ENCODE measurements at places on chromosomes 3 and 15.

GRCh38 chr3:94004301-94004910, 24.0 kb downstream of the STX19 start:
- DNase-seq: no peak

DNA sequence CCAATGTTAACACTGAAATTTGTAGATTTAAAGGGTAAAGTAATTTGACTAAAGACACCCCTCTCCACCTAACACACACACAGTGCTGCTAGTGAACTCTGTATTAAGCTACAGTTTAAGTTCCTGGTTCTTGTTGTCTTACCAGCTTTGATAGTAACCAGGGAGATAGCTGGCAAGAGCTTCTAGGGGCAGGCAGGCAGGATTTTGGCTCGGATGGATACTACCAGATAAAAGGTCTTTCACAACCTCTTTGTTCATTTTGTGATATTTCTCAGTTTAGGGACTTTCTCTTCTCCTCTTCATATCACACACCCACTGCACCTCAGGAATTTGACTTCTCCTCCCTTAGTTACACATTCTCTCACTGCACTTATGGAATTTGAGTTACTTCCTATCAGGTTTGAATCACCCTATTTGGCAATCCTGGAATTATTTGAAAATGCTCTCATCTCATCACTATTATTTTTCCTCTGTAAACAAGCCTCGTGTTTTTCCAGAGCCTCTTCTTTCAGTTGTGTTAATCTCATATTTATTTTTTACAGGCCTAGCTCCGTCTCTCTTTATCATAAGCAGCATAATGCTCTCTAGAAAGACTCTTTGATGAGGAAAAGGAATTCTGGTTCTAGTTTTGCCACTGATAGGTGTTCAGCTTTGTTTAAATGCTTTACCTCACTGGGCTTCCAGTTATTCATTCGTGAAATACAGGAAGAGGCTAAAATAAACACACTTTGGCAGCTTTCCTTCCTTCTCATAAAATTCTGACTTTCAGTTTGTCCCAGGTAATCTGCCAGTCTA, 23.0 kb upstream of the CLDN1 start:
- no peak for DNase-seq

DNA sequence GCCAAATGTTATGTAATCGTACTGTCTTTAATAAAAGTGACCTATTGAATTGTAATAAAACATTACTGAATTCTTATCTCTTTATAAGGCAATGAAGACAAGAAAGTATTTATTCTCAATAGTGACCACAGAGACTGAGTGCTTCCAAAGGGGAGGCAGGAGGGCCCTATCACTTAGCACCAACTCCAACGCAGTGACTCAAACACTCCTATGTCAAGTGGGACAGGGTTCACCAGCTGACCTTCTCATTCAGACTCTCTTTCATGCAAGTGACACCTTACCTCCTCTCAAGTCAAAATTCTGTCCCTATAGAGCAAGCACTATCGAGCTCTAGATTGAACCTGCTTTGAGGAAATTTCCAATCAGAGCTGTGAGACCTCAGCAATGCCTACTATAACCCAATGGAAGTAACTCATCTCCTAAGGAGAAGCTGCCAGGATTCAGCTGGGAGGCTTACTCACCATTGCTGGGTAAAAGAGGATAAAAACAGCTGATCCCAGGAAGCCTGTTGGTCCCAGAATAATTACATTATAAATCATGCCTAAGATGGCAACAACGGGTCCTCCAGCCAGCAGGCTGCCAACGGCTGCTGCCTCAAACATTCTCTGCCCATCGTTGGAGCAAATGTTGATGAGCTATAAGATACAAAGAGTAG, 35.6 kb downstream of the ABCC5 start:
- no peak for DNase-seq

GRCh38 chr3:18264361-18264760, 160.8 kb downstream of the SATB1 start:
- DNase-seq: no peak

DNA sequence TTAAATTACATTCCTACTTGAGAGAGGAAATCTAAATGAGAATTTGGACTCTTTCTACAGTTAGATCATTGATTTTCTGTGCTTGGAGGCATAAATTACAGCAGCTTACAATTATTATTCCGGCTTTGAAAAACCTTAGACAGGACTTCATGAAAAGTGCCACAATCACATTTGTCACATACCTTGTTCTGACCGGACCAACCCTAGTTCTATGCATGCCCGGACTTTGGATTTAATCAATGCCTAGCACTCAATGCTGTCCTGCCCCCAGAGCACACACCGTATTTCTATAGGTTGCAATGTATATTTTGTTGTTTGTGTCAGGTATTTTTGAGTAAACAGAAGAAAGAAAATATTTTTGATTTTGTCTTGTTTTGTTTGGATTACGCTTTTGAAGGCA, 424.7 kb upstream of the PDZRN3 start:
- no peak for DNase-seq

- DNase-seq: no peak
Measured at GRCh38 chr3:138950006-138950644, 3.1 kb downstream of the FOXL2NB start.

- DNase-seq: no peak
Measured at GRCh38 chr3:181700168-181701087, 11.3 kb upstream of the SOX2 start.

- no peak for DNase-seq
Measured at GRCh38 chr3:53222183-53222901, 33.5 kb downstream of the TKT start.

- no peak for DNase-seq
Measured at GRCh38 chr3:141710121-141710520, 28.0 kb upstream of the RNF7 start.

DNA sequence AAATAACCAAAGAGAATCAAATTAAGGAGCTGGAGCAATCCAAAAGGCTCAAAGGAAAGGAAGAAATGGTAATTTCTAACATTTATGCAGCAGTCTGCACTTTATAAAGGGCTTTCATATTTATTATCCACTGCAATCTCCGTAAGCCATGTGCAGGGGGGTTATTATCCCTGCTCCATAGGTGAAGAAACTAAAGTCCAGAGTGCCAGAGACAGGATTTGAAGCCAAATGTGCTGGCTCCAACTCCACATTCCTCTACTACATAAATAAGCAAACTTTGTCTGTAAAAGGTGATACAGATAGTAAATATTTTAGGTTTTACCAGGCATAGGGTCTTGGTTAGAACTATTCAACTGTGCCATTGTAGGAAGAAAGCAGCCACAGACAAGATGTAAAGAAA, 221.4 kb downstream of the MINAR1 start:
- no peak for DNase-seq

GRCh38 chr3:151301787-151302186, 14.8 kb downstream of the GPR87 start:
- no peak for DNase-seq

DNA sequence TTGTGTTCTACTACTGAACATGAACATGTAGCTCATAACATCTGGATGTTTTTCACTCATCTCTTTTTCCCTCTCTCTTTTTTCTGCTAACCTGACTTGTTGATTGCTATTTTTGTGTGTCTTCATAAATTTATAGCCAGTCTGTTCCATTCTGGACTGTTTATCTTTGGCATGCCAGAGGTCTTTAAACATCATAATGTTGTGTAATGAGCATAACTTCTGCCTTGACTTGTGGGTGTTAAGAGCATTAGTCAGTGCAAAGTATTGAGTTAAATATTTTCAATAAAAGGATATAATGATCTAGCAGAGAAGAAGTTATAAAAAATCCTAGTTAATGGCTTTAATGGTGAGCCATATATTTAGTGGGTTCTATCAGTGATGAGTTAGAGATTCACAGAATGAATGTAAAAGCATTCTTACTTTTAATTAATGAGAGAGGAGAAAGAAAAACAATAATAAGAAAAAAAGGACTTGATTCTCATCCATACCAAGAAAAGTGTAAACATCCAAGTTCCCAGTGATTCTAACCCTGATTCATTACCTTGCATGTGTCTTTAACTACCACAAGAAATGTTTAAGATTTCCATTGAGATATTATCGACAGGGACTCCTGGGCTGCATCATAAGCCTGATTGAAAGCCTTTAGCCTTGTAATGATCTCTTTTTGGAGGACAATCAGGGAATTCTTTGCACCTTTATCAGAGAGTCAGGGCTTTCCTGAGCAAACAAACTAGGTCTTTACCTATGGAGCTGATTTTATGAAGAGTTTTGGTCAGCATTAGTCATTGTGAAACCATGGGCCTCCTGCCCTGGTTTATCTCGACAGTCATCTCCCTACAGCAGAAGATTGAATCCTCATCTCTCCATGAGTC, 22.9 kb downstream of the MITF start:
- DNase-seq: no peak

- no peak for DNase-seq
Measured at GRCh38 chr15:40392986-40393948, 10.7 kb downstream of the KNSTRN start.

- DNase-seq: no peak
Measured at GRCh38 chr15:89283201-89283600, 39.4 kb downstream of the FANCI start.

- no peak for DNase-seq
Measured at GRCh38 chr15:40328751-40329150, 5.3 kb downstream of the INAFM2 start.

DNA sequence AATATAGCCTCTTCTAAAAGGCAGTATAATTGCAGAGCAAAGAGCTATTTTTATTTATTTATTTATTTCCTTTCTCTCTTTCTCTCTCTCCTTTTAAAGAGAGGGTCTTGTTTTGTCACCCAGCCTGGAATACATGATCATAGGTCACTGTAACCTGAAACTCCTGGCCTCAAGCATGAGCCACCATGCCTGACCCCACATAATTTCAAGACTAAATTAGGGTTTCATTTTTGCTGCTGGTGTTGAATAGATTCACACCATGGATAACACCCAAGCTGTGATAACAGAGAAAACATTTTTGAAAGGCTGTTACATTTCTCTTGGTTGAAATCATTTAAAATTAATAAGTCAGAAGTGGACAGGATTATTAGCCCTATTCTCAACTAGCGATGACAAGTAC, 131.6 kb downstream of the LEKR1 start:
- no peak for DNase-seq

GRCh38 chr3:194285850-194286197, 65.3 kb downstream of the CPN2 start:
- no peak for DNase-seq

- no peak for DNase-seq
Measured at GRCh38 chr3:181610973-181611265, 100.8 kb upstream of the SOX2 start.

DNA sequence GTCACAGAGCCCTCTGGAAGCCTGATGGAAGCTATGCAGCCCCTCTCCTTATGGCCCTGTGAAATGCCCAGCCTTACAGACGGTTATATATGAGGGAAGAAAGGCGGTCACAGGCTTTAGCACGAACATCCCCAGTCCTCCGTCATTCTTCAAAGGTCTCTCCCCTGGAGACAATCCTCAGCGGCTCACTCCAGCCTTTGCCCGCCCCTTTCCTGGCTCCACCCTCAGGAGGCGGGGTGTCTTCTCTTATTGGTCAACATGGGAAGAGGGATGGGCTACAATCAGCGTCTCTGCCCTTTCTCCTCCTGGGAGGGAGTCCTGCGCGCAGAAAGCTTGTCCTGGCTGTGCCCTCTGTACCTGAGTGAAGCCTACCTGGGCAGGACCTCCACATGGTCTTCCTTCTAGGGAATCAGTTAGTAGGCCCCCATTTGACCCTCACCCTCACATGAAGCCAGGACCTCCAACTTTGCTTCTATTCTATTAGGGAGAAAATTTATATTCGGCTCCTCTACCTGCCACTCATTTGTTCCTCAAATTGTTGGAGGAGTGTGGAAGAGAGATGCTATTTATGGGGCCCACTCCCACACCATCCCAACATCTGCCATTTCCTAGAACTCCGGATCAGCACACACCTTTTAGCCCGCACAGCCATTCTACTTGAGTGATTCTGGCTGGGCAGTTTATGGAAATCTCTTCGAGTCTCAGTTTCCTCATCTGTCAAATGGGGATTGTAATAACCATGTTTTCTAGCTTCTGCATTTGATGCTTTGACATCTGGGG, 112.9 kb upstream of the SLC6A11 start:
- DNase-seq: no peak

- DNase-seq: no peak
Measured at GRCh38 chr3:65593780-65594752, 444.7 kb downstream of the MAGI1 start.

DNA sequence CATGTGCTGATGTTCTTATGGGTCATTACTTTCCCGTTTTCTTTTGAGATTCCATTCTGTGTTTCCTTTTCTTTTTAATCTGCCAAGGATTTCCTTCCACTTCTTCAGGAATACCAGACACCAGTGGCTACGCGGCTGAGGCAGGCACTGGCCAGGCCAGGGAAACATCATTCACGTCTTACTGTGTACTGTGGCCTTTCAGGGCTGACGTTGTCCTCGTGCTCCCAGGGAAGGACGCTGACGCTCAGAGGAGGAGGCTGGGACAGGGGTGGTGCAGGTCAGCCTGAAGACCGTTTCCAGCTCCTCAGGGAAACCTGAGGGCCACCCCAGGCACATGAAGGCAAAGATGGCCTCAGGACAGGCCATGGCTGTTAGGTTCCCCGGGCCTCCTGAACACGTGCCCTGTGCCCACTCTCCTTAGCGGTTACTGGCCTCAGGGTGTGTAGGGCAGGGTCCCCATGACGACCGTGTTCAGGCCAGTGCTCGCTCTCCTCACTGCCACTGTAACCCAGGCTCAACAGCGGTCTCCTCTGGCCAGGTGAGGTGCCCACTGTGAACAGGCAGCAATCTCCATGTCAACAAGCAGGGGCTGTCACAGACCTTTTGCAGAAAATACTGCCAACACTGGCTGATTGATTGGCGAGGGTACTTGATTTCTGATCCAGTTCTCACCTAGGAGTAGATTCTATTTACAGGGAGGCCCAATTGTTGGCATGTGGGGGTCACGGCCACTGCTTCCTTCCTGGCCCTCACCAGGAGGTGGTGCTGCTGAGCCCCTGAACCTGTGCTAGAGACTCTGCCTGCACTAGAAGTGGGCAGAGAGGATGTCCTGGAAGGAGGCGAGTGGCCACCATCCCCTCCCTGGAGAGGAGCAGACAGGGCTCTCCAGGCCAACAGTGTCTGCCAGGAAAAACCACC, 169.5 kb downstream of the ATP10A start:
- peak; percentile 23 for DNase-seq
